ENCODE measurements at places on chromosomes 7 and 10.

GRCh38 chr7:4665661-4666060, 16.4 kb upstream of the FOXK1 start:
- no peak for DNase-seq

- no peak for DNase-seq
These were observed 150.4 kb downstream of the ANK3 start for GRCh38 chr10:60239228-60239627.

DNA sequence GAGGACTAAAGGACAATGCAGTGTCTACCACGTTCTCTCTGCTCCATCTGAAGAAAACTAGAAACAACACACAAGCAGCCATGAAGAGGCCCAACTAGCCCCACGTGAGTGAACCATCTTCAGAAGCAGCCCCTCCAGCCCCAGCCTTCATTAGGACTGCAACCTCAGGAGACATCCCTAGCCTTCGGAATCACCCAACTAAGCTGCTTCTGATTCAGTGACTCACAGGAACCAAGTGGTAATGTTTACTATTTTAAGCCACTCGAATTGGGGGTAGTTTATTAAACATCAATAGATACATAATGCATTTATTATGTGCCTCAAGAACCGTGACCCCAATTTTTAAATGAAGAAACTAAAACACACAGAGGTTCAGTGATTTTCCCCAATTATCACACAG, 22.6 kb downstream of the ARHGAP12 start:
- no peak for DNase-seq

DNA sequence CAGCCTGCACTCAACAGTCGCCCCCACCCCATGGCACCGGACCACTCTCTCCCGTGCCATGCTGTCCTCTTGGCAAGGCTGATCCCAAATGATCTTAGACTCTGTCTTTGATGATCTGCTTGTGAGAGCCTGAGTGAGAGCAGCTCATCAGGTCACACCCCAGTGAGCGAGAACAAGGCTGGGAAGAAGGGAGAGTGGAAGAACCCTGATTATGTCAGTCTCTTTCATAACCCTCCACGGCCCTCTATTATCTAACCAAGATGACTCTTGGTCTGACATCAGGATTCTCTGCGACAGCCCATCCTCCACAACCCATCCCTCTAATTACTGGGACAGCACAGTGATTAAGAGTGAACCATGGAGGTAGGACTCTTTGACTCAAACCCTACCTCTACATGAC, 53.1 kb upstream of the C7orf33 start:
- no peak for DNase-seq

GRCh38 chr10:125203186-125203800, 42.9 kb upstream of the CTBP2 start:
- DNase-seq, result no peak

GRCh38 chr7:139059905-139060304, 24.1 kb upstream of the ZC3HAV1L start:
- no peak for DNase-seq

DNA sequence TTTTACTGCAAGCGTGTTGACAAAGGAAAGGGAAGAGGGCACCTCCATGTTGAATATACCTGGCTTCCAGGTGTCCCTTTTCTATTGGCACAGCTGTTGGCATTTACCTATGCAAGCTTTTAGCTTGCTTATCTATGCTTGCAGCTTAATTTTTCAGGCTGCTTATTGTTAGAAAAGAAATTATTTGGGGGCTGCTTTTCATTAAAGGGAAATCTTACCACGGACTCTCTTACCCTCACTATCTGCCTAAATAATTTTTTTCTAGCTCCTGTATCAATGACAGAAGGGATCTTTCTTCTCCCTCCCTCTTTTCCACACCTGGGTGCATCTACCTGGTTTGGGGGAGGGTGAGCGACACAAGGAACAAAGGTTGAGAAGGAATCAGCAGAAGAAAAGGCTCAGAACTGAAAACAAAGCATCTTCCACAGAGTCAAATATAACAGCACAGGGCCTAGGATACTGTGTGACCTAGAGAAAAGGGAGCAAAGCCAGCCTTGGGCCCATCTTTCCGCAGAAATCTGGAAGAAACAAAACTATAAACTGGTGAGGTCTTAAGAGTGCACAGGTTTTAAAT, 15.2 kb upstream of the GJC3 start:
- DNase-seq, result no peak

DNA sequence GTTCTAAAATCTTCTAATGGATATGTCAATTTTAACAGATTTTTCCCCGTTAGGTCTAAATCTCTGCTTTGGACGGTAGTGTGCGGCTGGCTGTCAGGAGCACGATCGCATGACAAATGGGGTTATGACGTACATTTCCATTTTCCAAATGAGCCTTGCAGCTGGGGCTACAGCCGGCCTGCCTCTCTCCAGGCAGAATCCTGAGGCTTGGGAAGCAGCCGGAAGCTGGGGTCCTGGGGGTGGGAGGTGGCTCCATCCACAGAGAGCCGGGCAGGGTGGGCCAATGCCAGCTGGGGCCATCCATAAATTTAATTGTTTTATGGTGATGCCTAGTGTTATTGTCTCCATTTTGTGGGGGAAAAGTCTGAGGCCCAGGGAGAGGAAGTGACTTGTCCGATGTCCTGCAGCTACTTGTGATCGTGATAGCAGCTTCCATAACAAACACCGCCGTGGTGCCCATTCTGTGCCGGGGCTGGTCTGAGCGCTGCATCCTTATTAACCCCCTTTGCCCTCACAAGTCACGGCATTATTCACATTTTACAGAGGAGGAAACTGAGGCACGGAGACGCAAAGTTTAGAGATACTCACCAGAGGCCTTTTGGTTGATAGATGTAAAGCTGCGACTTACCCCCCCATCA, 53.0 kb upstream of the EBF3 start:
- no peak for DNase-seq

- no peak for DNase-seq
These were observed 37.2 kb downstream of the VOPP1 start for GRCh38 chr7:55534916-55535590.

DNA sequence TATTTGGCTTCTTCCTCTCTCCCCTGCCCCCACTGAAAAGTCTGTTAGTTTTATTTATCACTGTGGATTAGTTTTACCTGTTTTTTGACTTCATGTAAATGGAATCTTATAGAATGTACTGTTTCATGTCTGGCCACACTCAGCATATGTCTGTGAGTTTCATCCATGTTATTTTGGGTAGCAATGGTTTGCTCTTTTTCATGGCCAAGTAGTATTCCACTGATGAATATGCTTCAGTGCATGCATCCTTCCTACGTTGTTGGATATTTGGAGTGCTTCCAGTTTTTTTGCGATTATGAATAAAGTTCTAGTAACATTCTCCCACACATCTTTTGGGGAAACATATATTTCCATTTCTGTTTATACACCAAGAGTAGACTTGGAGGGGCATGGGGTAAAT, 19.1 kb downstream of the TCF7L2 start:
- no peak for DNase-seq

- peak; percentile 49 for DNase-seq
These were observed 23.3 kb downstream of the BPGM start for GRCh38 chr7:134669845-134670373.

- no peak for DNase-seq
These were observed 35.0 kb downstream of the GPR141 start for GRCh38 chr7:37718585-37718984.
